GM04503 (cell line): ENCODE measurements at places on chromosomes 2 and 18.

DNA sequence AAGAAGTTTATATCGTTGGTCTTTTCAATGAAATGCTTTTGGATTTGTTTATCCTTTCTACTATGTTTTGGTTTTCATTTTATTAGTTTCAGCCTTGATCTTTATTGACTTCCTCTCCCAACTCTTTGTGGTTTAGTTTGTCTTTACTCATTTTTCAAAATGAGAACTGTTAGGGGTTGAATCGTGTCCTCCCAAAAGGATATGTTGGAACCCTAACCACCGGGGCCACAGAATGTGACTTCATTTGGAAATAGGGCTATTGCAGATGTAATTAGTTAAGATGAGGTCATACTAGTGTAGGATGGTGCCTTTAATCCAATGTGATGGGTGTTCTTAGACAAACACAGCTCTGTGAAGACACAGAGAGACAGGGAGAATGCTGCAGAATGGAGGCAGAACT is 60.4 kb upstream of the IL1R2 start:
- DNase-seq = no peak

GRCh38 chr2:196173505-196173904 is 2.1 kb upstream of the STK17B start:
- DNase-seq = no peak

- DNase-seq = no peak
These were observed 221.3 kb upstream of the CTAGE1 start for GRCh38 chr18:22639026-22639463.

DNA sequence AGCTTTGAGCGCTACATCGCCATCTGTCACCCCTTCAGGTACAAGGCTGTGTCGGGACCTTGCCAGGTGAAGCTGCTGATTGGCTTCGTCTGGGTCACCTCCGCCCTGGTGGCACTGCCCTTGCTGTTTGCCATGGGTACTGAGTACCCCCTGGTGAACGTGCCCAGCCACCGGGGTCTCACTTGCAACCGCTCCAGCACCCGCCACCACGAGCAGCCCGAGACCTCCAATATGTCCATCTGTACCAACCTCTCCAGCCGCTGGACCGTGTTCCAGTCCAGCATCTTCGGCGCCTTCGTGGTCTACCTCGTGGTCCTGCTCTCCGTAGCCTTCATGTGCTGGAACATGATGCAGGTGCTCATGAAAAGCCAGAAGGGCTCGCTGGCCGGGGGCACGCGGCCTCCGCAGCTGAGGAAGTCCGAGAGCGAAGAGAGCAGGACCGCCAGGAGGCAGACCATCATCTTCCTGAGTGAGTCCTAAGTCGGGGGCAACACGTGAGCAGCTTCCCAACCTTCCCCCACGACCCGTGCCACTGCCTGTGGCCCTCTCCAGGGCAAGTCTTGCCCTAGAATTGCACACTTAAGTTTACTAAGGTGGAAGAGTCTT is 928 bp downstream of the GPR39 start:
- no peak for DNase-seq

- DNase-seq = no peak
These were observed 29.0 kb upstream of the CATIP start for GRCh38 chr2:218327451-218328210.

DNA sequence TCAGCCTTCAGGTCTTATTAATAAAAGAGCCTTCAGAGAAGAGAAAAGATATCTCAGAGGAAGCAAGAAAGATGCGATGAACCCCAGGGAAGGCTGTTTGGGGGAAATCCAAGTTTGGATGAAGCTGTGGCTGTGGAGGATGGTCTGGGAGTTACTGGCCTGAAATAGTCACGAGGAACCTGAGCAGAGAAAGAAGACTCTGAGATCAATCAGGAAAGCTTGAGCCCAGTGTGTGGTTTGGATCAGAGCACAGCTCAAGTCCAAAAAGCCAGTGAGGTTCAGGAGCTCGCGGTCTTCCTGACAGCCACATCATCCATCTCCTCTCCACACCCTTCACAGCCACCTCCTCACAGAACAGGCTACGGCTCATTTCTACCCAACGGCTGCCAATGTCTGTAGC is 87.4 kb upstream of the SERPINE2 start:
- no peak for DNase-seq

GRCh38 chr2:108220191-108220590 is 19.6 kb upstream of the SULT1C3 start:
- no peak for DNase-seq

DNA sequence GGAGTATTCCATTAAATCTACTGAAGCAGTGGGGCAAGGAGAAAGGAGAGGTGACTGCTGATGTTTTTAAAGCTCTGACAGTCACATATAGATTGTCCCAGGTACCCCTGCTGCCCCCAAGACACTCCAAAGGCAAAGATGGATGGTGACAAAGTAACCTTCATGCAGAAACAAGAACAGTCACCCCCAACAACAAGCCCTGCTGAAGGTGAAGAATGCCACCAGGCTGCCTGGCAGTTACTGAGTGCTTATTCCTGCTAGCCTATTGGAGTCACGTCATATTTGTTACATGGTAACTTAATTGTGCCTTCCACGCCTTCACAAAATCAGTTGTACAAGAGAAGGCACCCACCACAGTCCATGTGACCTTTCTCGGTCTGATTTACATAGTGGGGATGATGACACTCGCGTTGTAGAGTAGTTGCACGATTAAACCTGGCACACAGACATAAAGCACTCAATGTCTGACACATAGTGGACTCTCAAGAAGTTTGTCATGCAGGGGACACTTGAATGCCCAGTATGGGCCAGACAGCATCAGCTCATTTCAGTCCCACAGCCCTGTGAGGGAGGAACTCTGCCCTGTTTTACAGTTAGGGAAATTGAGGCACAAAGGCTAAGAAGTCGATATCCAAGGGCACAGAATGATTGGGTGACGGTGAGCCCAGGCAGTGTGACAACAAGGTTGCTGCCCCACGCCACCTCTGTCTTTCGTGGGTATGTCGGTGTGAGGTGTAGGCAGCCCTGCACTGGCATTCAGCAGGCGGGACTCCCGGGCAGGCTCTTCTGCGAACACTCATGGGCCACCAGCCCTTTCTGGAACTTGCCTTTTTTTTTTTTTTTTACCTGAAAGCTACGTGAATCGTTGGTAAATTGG is 62.7 kb downstream of the ZCCHC2 start:
- no peak for DNase-seq

DNA sequence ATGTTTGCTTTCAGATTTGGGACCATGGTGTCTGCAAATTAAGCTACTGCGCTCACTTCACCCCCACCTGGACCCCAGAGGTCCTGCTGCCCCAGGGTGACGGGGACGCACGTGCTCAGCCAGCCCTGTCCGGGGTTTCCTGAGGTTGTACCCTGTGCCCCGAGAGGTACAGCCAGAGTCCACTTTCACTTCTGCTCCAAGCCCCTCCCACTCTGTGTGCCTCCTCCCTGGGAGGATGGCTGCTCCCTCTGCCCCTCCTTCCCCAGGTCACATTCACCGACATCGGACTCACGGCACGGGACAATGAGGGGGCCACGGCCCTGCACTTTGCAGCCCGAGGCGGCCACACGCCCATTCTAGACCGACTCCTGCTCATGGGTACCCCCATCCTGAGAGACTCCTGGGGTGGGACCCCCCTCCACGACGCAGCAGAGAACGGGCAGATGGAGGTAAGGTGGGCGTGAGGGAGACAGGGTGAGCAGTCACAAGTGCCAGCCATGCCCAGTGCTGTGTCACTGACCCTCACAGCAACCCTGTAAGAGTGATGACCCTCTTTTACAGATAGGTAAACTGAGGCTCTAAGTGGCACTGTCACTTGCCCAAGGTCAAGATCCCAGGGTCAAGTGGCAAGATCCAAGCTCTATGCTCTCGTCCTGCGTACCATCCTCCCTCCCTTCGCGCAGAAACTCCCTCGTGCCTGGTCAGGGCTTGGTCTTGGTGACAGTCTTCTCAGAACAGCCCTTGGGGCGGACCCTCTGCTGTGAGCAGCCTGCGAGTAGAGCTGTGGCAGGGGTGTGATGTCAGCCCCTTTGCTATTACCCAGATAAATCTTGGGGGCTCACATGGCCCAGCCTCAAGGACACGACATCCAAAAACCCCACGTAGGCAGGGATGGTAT is 7.6 kb downstream of the ESPNL start:
- DNase-seq = no peak

DNA sequence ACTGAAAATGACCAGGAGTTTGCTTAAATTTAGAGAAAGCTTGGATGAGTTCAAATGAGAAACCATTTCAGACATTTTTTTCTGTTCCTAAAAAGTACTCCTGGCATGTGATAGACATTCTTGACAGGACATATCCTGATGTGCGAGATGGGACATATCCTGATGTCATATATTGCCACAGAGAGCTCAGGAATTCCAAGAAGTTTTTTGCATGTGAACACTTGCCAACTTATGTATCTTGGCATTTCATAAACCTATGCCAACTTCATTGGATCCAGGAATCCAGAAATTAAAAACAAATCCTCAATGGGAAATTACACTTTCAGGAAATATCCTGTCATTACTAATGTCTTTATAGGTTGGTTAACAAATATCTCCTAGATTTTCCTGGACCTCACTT is 2.9 kb upstream of the SERPINB3 start:
- DNase-seq = no peak

DNA sequence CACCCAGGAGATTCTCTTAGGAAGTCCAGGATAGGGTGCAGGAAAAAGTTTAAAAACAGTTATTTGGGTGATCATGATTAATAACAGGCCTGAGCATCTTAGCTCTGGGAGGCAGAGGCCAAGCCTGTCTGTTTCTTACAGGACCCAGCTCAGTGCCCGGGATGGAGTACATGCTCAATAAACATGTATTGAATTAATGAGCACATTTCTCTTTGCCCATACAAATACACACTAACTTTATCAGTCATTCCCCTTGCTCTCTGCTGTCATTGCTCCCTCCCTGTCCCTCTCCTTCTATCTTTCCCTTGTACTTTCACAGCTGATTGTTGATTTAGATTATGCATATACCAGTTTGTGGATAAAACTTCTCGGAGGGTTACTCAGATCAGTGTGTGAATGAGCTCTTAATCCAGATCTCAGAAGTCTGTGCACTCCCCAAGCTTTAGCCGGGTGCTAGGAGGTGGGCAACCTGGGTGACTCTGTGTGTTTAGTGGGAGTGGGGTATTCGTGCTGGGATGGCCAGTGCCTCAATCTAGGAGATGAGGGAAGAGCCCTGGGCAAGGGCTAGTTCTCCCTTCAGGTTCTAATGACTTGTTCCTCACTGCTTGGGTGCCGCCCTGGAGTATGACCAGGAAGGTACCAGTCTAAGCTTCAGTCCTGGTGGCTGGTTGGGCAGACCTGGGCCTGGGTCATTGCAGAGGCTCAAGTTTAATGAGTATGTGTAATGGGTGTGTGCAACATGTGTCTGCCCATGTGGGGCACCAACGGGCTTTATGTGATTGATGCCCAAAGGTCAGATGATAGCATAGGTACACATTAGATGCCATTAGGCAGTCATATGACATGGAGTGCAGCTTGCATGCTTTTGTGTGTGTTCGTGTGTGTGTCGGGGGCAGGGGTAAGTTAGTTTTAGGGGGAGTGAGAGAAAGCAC is 10.6 kb downstream of the EMX1 start:
- no peak for DNase-seq

DNA sequence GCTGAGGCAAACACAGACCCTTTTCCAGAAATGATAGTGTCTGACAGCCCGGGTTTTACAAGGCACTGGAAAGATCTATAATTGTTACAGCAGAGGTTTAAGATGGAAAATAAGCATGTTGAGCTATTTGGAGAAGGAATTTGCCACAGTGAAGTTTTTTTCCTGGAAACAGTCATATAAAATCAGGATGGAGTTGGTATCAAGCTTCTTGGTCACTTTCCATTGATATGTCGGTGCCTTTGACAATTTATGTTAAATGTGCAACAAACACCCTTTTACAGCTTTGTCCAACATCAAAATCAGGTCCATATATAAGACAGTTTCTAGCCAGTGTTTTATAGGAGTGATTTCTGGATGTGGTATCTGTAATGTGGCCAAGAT is 117.2 kb upstream of the NRP2 start:
- DNase-seq = no peak

DNA sequence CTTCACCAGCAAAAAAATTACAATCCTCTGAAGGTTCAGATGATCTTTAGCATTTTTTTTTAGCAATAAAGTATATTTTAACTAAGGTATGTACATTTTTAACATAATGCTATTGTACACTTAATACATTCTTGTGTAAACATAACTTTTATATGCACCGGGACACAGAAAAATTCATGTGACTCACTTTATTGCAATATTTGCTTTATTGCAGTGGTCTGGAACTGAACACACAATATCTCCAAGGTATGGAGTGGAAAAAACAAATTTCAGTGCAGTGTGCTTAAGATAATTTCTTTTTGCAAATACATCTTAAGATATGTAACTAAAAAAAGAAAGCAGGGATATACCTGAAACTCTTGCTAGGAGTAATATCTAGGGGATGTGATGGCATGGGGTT is 5.1 kb upstream of the TWSG1 start:
- no peak for DNase-seq

GRCh38 chr2:169828141-169828811 is 1.0 kb downstream of the UBR3 start:
- no peak for DNase-seq

- DNase-seq = peak; percentile 27
These were observed 155.2 kb downstream of the SH3BP4 start for GRCh38 chr2:235106874-235107639.

GRCh38 chr18:10705786-10706185 is 180.0 kb downstream of the NAPG start:
- no peak for DNase-seq

DNA sequence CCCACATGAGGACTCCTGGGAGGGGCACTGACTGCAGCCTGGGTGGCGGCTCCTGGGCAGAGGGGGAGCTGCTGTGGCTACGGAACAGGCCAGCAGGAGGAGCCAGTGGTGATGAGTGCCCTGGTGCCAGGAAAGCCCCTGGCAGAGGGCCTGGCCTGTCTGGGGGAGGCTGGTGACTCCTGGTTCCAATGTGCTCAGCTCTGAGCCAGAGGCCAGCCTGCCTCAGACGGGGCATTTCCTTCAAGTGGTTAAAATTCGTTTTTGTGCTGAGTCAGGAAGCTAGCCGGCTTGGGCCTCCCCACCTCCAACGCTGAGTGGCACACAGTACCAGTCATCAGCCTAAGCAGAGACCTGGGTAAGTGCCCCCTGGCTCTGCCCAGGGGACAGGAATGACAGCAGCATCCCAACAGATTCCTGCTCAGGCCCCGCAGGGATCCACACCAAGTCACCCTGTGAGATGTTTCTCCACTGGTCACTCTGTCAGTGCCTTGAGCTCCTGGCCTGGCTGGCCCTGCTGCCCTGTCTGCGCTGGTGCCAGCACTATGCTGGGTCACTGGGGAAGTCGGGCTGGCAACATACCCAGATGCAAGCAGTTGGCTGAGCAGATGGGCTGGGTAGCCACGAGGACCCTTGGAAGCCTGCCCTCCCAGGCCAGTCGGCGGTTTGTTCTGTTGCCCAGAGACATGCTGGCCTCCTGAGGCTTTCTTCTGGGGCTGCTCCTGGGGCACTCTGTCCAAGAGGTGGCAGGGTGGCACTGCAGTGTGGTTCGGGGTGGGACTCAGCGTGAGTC is 7.1 kb upstream of the KLF11 start:
- no peak for DNase-seq

GRCh38 chr2:55010149-55010591 is 40.1 kb downstream of the RTN4 start:
- DNase-seq = peak; percentile 22
